Brain pericyte (primary cell): ENCODE measurements at places on chromosomes 1 and 21.

DNA sequence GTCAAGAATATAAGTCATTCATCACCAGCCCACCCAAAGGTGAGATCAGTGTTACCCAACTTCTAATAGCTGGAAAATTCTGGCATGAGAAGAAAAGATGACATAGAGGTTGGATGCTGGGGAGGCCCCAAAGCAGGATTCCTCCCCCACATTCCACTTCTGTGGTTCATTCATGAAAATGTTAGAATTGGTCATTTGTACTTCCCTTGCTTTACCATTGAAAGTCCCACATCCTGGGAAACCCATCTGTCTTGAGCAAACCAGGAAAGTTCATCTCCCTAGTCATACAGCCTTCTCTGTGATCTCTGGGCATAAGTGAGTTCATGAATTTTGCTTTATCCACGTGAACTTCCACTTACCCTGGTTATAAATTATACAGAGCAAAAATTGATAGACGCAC is 66.8 kb downstream of the SERINC2 start:
- DNase-seq: no peak

DNA sequence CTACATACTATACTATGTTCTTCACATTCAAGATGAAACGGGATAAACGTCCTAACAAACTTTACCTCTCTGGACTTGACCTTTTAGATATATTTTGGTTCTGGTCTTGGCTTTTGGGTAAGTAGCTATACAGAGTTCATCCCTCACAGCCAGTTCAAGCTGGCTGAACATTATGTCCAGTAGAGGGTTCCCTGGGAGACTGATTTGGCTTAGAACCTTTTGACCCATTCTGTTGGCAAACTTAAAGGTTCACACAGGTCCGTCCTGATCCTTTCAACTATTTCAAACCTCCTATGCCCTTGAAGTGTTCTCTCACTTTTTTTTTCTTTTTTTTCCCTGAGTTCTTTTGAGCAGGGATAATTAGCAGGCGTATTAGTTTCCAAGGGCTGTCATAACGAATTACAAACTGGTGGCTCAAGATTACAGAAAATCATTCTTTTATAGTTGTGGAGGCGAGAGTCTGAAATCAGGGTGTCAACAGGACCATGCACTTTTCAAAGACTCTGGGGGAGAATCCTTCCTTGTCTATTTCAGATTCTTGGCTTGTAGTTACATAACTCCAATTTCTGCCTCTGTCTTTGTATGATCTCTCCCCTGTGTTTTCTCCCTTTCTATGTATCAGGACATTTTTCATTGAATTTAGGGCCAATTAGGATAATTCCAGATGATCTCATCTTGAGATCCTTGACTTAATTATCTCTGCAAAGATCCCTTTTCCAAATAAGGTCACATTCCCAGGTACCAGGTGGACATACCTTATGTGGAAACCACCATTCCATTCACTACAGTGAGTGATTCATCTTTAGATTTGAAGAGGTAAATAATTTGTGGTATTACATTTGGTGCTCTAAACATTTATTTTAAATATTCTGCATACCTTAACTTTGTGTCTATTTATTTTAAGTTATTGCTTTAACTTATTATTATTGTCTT is 257.4 kb upstream of the USP25 start:
- DNase-seq: no peak

GRCh38 chr1:25765136-25765922 is 34.7 kb upstream of the SELENON start:
- no peak for DNase-seq

- DNase-seq: no peak
Measured at GRCh38 chr1:107785496-107786202, 179.3 kb downstream of the VAV3 start.

- DNase-seq: no peak
Measured at GRCh38 chr1:183435497-183435896, 17.3 kb upstream of the NMNAT2 start.

GRCh38 chr1:40856116-40856515 is 6.0 kb downstream of the CITED4 start:
- no peak for DNase-seq

DNA sequence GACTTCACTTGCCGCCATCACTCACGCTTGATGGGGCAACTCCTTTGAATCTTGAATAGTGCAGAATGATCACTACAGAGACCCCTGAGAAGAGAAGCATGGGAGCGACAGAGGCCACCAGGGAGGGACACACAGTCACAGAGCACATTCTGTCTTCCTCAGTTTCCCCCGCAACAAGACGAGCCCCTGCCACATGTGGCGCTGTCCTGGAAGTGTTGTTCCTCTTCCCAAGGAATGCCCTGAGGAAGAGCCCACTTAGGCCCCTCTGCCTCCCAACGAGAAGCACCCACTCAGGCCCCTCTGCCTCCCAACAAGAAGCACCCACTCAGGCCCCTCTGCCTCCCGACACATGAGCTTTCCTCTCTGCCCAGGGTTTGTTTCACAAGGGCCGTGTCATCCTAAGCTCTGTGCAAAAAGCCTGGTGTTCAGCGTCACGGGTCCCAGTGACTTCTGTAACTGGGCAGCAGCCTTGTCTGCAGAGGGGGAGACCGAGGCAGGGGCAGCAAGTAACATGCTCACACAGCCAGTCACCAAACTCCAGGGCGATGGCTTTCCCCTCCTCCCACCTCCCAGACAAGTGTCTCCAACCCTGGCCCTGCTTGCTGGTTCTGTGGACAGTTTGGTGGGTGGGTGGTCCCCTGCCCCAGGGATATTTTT is 19.8 kb downstream of the SLC37A1 start:
- DNase-seq: no peak

DNA sequence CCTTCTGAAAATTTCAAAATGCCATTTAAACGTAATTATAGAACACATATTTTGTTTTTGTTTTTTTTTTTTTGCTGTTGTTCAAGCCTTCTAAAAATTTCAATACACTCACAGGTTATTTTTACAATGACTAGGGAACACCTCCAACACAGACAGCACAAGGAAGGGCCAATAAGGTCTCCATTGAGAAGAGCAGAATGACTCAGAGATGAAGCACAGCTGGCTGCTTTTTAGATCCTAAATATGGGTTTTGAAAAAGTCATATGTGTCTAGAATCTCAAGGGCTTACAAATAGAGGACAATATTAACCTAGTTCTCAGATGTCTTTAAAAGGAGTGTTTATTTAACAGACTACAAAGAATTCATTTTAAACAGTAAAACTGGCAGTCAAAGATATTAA is 104.6 kb downstream of the NEGR1 start:
- no peak for DNase-seq

GRCh38 chr1:222880587-222880986 is 65.7 kb downstream of the DISP1 start:
- no peak for DNase-seq

DNA sequence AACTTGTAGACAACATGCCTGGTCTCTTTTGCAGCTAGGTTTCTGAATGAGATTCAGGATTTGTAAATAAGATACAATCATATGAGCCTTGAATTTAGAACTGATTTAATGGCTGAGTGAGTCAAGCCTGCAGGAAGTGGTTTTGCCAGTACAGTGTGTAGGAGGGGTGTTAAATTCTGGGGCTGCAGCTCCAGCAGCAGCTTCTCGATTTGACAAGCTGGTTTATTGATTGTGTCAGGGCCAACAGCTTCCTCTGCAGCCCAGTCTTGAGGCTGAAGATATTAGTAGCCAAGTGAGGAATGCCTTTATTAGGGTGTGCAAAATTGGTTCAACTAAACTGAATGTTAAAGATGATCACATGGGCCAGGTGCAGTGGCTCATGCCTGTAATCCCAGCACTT is 11.5 kb upstream of the PLA2G5 start:
- DNase-seq: no peak

DNA sequence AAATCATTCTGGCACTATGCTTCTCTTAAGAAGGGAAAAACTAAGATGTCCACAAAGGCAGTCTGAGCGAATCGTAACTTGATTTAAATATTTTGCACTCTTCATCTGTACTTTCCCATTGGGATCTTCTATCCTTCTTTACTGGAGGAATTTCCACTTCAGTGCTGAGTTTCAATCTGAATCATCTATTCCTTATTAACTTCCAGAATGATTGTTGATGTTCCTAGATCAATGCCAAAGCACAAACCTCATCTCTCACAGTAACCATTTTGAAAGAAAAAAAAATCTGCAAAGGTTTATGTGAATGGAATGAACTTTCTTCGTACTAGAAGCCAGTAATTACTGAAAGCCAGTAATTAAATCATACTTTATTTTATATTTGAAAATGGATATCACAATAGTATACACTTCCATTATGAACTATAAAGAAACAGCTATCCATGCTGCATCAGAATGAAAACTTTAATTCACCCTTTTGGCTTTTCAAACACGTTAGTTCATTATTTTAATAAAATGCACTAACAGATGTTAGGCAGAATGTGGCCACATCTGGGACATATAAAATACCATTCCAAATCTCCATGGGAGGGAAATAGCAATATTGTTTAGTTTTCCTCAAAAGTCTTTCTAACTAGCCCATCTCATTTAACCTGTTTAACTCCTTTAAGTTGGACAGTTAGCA is 5.5 kb upstream of the RNF2 start:
- no peak for DNase-seq

GRCh38 chr1:156515956-156516355 is 15.4 kb upstream of the MEF2D start:
- no peak for DNase-seq

- no peak for DNase-seq
Measured at GRCh38 chr1:164635803-164636731, 77.1 kb downstream of the PBX1 start.

- DNase-seq: no peak
Measured at GRCh38 chr1:205972491-205973168, 29.4 kb upstream of the SLC26A9 start.

DNA sequence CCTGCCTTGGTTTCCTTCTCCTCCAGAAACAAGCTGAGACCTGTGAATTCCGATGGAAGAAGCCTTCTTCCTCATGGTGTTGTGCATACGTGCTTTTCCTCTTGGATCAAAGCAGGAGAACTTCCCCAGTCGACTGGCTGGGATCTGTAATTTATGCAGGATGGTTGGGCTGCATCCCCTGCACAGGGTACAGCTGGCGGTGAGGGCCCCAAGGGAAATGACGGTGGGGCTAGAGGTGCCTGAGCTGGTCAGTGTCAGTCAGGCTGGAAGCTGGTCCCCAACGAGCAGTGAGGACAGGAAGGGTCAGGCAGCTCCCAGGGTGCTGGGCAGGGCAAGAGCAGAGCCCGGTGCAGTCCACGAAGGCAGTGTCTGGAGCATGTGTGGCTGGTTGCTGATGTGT is 106.7 kb downstream of the CNIH3 start:
- no peak for DNase-seq

- no peak for DNase-seq
Measured at GRCh38 chr1:20158358-20159070, 19.4 kb downstream of the PLA2G2F start.

- no peak for DNase-seq
Measured at GRCh38 chr1:43446388-43446740, 7.4 kb downstream of the HYI start.

DNA sequence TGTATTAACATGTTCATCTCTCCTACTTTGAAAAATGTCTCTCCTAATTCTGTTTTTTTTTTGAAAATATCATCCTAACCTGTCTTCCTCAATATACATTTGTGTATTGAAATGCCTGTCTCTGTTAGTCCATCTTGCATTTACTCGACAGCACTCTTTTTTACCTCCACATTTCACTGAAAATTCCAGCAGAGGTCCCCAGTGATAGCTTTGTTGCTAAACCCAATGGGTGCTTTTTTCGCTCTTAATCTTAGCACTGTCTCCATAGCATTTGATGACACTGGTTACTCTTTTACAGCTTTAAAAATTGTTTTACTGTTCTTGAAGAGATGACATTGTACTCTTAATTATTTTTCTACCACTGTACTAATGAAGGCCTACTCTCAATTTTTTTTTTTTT is 10.8 kb downstream of the OSBPL9 start:
- DNase-seq: no peak

- no peak for DNase-seq
Measured at GRCh38 chr1:34697818-34698217, 57.0 kb upstream of the GJB5 start.

- no peak for DNase-seq
Measured at GRCh38 chr21:35974775-35975174, 85.6 kb downstream of the SETD4 start.

DNA sequence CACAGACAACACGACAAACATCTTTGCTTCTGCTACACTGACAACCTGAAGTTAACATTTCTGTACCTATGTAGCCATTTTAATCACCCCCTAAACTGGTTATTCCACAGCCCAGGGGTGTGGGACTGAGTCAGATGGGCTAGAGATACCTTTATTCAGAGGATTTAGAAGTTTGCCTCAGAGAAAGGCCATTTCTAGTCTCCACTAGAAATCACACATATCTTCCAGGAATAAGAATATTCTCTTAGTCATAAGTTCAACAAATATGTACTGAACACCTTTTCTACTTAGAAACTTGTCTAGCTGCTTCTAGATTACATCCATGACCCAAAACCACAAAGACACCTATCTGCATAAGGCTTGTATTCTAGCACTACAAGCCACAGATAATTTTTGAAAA is 38.8 kb downstream of the ERG start:
- DNase-seq: no peak

GRCh38 chr21:17422931-17423330 is 89.9 kb upstream of the CXADR start:
- DNase-seq: no peak

DNA sequence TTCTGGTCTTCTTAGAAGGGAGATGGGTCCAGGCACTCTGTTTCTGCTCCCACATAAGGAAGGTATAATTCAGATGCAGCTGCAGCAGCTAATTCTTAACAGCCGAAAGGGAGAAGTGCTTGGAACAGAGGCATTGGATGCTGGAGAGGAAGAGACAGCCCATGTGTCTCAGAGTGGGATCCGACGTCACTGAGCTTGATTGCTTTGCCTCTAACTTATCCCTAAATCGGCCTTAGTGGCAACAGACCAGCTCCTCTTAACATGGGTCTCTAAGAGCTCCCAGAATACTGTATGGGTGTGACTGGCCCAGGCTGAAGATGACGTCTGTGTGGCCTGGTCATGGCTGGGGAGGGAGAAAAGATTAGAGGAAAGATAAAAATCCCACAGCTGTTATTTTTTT is 40.7 kb upstream of the KCND3 start:
- no peak for DNase-seq
